HepG2 (cell line): ENCODE measurements at places on chromosomes 1 and 21. TPM values are rescaled to one million over a fixed set of nuclear protein-coding genes. Genes with fewer than 3 reads are reported as not detected.

GRCh38 chr1:181383695-181384094 lies 99.6 kb upstream of the CACNA1E start:
- DNase-seq = no peak

GRCh38 chr21:38902608-38903445 lies 97.1 kb downstream of the ETS2 start:
- DNase-seq = no peak

DNA sequence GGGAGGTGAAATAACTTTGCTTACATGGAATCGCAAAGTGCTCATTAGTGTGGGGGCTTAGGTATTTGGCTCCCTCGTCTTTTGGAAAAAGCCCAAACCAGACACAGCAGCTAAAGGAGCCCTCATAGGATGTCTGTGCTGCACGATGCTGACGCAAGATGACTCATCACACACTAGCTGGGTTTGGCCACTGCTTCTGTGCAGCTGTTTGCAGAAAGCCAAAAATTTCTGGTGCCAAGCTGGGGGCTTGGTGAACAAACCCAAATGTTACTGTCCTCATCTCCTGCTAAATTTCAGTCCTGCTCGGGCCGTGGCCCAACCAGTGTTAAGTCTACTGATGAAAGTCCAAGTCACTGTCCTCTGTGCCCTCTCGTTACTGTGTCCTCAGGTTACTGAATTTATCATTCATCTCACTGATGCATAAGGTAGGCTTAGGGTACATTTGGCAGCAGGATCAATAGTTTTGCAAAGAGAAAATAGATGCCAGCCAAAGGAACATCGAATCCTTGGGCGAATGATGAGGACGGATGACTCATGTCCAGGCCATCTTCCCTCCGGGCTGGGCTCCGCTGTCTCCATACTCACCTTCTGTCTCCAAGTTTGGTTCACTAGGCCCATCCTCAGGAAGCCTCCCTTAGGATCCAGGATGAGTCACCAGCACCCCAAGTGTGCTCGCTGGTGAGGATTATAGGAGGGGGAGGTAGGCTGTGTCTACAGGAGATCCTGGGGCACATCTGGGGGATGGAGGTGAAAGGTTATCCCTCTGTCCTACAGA lies 177.7 kb downstream of the ADSS2 start:
- no peak for DNase-seq

TMEM52 gene
- 12.9 and 18.7 TPM in 2 replicates for total RNA-seq
